Activated CD8-positive, alpha-beta memory T cell treated with anti-CD3 and anti-CD28 coated beads for 4 hours (primary cell): ENCODE measurements at places on chromosomes 4 and X.

DNA sequence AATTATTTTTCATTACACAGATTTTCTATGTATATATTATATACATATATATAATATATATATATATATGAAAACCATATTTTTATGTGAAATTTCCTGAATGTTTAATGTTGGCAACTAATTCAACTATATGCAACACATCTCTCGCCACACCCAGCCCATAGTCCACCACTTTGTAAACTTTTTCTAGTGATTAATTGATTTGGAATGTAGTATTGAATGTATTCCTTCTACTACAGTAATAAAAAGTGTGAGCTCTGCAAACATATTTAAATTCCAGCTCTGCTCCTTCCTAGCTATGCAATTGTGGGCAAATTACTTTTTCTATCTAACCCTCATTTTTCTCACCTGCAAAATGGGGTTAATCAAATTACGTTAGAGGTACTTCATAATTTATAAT lies 187.8 kb downstream of the TEX11 start:
- DNase-seq = no peak

GRCh38 chr4:127145006-127145540 lies 487.7 kb upstream of the INTU start:
- no peak for DNase-seq

DNA sequence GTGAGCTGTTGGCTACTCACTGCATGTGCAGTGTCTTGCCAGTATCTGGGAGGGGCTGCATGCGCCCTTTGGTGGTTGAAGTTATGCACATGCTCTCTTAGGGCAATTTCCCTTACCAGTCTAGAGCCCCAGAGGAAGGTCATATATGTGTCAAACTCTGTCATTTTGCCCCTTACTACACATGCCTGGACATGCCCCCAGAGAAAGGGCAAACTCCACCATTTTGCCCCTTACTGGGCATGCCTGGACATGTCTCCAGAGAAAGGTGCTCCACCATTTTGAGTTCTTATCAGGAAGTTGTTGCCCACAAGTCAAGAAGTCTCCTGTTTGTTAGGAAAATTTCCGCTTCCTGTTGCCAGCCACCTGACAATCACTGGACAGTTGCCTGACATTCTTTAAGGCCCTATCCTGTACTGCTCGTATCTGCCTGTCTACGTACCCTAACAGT lies 56.4 kb upstream of the PLAC8 start:
- DNase-seq = no peak

- no peak for DNase-seq
Measured at GRCh38 chrX:108306086-108306485, 132.1 kb downstream of the COL4A6 start.

DNA sequence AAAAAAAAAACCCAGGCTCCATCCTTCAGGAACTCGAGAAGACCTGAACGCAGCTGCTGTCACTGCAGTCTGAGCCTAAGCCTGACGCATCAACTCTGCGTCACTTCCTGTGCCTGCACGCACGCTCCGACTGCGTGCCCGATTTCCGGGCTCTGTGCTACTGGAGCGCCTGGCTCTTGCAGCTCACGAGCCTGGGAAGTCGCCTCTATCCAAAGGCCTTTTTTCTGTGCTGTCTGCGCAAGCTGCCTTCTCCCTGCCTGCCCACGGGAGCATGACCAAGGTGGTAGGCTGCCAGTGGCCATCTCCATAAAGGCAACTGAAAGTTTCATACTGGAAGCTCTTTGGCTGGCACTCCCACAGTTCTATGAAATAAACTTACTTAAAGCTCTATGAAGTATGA lies 9.9 kb upstream of the GASK1B start:
- no peak for DNase-seq

DNA sequence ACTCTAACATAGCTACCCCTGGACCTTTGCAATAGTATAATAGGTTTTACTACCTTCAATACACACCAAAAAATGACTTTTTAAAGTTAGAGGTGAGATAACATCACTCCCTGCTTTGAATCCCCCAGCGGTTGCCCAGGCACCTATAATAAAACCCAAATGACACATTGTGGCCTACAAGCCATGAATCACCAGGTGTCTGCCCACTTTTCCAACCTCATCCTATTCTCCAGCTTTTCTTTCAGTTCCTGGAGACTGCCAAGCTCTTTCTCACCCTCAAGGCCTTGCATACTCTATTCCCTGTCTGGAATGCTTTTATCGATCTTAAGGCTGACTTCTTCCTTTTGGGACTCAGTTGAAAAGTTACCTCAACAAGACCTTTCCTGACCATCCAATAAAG lies 16.4 kb upstream of the PRSS48 start:
- no peak for DNase-seq

GRCh38 chrX:128653524-128654060 lies 601.4 kb upstream of the ACTRT1 start:
- no peak for DNase-seq

DNA sequence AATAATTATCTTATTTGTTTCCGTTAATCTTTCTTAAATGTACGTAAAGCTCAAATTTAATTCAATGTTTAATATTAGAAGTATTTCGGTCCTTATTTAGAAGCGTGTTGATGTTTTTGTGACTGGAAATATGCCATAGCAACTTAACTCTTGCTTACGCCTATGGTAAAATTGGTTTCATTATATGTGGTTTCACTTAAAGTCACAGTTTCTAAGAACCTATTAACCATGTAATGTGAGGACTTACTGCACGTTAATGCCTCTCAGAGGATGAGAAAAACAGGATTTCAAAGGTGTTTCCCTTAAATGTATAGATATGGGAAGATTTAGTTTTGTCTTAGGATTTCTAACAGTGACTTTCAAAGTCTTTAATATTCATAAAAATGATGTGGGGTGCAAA lies 206.4 kb upstream of the IL15 start:
- DNase-seq = no peak

DNA sequence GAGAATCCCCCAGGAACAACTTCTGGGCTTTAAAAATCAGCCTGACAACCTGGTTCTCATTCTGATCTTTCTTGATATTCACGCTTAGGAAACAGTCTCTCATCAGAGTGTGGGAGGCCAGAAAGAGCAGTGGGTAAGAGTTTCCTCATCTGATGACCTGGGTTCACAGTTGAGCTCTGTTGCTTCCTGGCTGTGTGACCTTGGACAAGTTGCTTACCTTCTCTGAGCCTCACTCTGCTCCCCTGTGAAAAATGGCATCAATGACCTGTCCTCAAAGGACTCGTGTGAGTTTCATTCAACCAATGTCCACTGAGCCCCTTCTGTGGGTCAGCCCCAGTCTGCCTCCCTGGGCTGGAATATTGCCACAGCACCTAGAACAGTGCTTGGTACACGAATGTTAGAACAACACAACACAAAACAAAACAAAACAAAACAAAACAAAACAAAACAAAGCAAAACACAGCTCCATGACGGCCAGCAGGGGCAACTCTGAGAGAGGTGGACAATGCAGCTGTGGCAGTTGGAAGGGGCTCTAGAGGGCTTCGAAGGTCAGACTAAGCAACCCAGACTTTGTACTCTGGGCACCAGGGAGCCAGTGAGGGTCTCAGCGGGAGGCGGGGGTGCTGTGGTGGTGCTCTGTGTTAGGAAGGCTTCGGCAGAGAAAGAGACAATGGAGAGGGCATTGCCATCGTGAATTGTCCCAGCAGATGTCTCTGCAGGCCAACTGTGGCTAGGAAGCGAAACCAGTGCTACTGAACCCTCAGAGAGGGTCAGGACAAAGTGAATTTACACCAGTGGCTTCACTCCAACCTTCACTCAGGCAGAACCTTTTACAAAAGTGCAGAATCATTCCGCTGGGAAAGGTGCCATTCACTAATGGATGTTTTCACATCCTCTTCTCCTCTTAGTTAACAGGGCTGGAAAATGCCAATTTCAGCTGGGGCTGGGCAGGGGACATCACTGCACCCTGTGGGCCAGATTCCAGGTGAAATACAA lies 14.3 kb upstream of the C4orf50 start:
- no peak for DNase-seq

GRCh38 chrX:75361788-75362187 lies 87.9 kb downstream of the UPRT start:
- no peak for DNase-seq

GRCh38 chr4:127210893-127211649 lies 421.7 kb upstream of the INTU start:
- DNase-seq = no peak

GRCh38 chr4:88919056-88919455 lies 137.9 kb downstream of the FAM13A start:
- DNase-seq = no peak

- no peak for DNase-seq
Measured at GRCh38 chrX:3550871-3551270, 162.6 kb downstream of the PRKX start.

DNA sequence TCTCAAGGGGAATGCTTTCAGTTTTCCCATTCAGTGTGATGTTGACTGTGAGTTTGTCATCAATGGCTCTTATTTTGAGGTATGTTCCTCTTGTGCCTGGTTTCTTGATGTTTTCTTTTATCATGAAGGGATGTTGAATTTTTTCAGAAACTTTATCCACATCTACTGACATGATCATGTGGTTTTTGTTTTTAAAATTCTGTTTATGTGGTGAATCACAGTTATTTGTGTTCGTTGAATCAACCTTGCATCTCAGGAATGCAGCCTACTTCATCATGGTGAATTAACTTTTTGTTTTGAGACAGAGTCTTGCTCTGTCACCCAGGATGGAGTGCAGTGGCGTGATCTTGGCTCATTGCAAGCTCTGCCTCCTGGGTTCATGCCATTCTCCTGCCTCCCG lies 263.1 kb upstream of the KLF3 start:
- DNase-seq = no peak

GRCh38 chrX:112056476-112056875 lies 26.1 kb downstream of the TRPC5 start:
- DNase-seq = no peak

DNA sequence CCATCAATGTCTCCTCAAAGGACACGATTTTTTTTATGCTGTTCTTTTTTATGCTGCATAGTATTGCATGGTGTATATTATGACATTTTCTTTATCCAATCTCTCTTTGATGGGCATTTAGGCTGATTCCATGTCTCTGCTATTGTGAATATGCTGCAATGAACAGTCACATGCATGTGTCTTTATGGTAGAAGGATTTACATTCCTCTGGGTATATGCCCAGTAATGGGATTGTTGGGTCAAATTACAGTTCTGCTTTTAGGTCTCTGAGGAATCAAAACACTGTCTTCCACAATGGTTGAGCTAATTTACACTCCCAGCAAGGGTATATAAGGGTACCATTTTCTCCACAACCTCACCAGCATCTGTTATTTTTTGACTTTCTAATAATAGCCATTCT lies 113.9 kb downstream of the GRIA3 start:
- no peak for DNase-seq
